PC-3 (cell line): ENCODE measurements at places on chromosomes 7 and 10.

- DNase-seq, result no peak
These were observed 152.8 kb upstream of the LRRN3 start for GRCh38 chr7:110938165-110938564.

- no peak for DNase-seq
These were observed 112.0 kb downstream of the EBF3 start for GRCh38 chr10:129851941-129852640.

DNA sequence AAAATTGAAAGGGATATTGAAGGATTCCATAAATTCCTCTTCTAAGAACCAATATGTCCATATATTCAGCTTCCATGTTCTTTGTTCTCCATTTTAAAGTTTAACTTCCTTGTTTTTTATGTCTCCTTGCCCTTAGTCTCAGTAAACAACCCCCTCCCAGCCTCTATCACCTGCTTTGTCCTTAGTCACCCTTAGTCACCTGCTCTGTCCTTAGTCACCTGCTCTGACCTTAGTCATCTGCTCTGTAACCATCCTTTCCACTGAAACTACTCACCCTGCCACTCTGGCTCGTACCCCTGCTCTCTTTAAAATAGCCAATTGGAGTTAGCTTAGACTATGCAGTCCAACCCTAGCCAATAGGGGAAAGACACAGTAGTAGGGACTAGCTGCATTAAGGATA is 136.2 kb upstream of the TMEM106B start:
- no peak for DNase-seq

DNA sequence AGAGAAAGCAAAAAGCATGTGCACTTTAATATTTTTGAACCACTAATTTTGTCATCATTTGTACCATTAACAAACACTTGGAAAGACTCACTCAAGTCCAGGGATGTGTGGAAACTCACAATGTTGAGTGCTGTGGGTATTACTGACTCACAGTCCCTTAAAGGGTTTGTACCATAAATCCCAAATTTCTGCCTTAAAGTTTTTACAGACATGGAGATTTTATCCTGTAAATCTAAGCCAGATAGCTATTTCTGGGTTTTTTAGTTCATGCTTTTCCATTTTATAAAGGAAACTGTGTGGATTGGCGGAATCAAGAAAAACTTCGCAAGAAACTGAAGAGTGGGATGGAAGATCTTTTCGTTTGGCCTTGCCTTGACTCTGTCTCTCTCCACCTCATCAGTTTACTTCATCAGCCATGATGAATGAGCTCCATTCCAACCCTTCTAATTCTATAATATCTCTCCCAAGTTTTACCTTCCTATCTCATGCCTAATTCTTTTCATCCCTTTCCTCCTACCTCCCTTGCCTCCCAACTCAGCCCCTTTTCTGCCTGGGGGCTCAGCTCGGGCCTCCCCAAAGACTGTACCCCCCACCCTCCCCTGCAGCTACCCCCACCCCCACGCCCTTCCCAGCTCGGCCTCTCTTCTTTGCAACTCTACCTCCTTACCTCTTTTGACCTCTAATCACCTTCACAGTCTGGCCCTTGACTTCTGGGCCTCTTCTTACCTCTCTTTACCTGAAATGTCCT is 218.5 kb upstream of the MKLN1 start:
- DNase-seq, result peak; percentile 19

DNA sequence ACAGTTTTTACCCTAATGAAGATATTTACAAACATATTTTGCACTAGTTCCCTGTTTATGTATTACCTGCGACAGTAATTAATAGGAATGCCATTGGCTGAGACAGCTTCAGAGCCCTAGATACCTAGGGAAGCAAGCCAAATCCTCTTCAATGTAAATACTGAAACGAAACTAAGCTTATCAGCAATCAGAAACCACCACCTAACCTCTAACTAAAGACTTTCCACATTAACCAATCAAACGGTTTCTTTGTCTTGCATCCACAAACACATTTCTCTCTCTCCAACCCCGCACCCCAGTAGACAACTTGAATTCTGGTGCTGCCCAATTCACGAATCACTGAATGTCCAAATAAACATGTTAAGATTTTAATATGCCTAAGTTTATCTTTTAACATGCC is 474.4 kb upstream of the C7orf33 start:
- no peak for DNase-seq
